ENCODE measurements at places on chromosomes 3 and 15. TPM values are rescaled to one million over a fixed set of nuclear protein-coding genes. Genes with fewer than 3 reads are reported as not detected.

GRCh38 chr3:67064105-67064504 is 66.0 kb downstream of the KBTBD8 start:
- DNase-seq, result no peak

DNA sequence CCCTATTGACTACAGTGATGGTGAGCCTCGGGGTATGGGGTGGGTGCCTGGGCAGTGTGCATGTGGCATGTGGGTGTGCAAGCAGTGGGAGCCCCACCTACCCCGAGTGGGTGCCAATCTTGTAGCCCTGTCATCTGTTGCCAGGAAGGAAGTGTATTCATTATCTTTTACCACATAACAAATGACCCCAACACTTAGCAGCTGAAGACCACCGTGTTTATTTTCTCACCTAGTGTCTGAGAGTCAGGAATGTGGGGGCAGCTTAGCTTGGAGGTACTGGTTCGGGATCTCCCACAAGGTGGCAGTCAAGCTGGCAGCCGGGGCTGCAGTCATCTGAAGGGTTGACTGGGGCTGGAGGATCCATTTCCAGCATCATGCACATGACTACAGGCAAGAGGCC is 21.7 kb downstream of the XYLB start:
- no peak for DNase-seq

DNA sequence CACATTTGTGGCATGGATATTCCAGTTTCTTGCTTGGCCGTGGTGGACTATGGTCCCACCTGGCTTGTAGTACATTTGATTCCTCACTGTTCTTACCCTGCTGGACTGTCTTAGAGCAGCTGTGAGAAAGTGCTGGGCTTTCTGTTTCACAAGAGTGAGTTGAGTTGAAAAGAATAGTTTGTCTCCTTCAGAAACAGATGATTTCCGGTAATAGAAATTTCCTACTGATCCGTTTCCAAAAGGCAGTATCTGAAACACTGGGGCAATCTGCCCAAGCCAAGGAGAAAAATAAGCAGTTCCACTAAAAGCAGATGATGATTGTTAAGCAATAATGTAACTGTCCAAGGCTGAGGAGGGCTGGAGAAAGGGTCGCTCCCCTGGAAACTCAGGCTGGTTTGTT is 96.0 kb downstream of the SUCLG2 start:
- no peak for DNase-seq

GRCh38 chr3:108462899-108463298 is 47.5 kb downstream of the MYH15 start:
- no peak for DNase-seq

GRCh38 chr3:120767106-120767505 is 24.6 kb downstream of the GTF2E1 start:
- no peak for DNase-seq

DNA sequence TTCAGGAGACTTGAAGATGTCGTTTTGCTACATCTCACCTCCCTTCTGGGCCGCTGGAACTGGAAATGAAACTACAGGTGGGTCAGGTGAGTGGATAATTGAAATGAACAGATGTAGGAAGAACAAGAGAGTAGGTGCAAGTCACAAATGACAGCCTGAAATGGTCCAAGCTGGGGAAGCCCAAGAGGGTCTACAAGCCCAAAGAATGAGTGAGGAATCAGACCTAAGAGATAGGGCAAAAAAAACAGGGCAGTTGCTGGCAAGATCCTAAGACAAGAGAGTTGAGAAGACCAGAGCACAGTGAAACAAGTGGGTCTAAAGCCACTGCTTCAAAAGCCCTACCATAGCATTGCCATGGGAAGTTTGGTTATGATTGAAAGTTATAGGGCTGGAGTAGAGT is 67.4 kb upstream of the SNRK start:
- no peak for DNase-seq

The SNX4 gene
- total RNA-seq, result 162 TPM

The DZIP1L gene
- 12.7 TPM for total RNA-seq

The IQCH gene
- 10.0 TPM for total RNA-seq

The GOLGA8T gene
- total RNA-seq, result 1.4 TPM

The PATL2 gene
- 2.4 TPM for total RNA-seq

Measured in thyroid gland (tissue), 4 donors.